ENCODE measurements at places on chromosomes 7 and 10.

- no peak for DNase-seq
Observed at GRCh38 chr7:87202705-87203104, 16.8 kb downstream of the TMEM243 start.

GRCh38 chr7:98360221-98361130, 40.4 kb downstream of the BAIAP2L1 start:
- peak; percentile 49 for DNase-seq

DNA sequence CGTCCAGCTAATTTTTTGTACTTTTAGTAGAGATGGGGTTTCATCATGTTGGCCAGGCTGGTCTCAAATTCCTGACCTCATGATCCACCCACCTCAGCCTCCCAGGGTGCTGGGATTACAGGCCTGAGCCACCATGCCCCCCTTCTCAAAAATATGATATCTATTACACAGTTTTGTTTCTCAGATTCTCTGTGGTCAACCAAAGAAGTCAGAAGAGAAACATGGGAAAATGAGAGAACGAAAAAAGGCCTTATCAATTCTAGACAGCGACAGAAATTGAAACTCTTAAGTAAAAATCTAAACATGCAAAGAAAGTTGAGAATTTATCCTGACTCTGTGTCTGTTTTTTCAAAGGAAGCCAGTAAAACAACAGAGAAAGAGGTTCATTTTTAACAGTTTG, 283.8 kb upstream of the PLXDC2 start:
- DNase-seq, result peak; percentile 16

- DNase-seq, result no peak
Observed at GRCh38 chr10:23324351-23324750, 20.2 kb downstream of the C10orf67 start.

DNA sequence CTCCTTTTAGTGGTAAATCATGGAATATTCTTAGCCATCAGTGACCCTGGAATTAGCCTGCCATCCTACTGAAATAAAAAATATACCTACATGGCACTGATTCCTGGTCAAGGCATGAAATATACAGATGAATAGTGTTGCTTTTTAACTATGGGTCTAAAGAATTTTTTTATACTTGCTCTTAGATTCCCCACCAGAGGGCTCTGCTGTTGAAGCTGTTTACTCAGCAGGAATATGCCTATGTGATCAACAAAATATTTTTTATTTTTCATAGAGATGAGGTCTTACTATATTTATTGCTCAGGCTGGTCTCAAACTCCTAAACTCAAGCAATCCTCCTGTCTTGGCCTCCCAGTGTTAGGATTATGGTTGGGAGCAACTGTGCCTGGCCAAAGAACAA, 13.5 kb downstream of the ZC3HC1 start:
- DNase-seq, result peak; percentile 42

DNA sequence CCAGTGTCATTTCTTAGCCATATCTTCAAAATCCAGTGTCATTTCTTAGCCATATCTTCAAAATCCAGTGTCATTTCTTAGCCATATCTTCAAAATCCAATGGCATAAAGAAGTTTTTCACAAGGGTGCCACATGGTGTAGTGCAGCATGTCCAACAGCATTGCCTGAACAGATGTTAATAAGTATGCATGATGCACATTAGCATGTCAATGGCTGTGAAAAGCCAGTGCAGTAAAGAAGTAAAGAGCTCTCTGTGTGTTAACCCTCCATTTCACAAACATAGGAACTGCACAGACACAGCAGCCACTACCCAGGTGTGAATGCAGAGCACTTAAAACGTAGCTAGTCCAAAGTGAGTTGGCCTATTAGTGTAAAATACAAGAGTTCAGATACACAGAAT, 89.8 kb downstream of the GNAI1 start:
- DNase-seq, result peak; percentile 19

- DNase-seq, result peak; percentile 72
Observed at GRCh38 chr7:131606346-131607290, 50.2 kb upstream of the PODXL start.

GRCh38 chr7:94284104-94284503, 110.6 kb upstream of the COL1A2 start:
- DNase-seq, result peak; percentile 13

- DNase-seq, result no peak
Observed at GRCh38 chr7:131568970-131569369, 12.5 kb upstream of the PODXL start.

DNA sequence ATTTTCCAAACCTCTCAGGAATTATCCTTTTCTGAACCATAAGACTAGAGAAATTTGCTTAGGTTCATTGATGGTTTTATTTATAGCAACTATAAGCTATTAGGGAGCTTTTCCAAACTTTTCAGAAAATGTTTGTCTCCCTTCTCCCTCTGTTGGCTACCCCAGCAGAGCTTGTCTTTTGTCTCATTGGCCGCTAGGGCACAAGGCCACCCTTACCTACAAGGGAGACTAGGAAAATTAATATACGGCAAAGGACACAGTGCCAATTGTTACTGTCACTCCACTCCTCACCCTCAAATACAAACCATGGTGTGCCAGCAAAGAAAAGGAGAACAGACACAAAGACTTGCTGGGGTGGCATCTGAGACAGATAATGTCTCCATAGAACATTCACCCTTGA, 471.4 kb downstream of the XPNPEP1 start:
- no peak for DNase-seq

DNA sequence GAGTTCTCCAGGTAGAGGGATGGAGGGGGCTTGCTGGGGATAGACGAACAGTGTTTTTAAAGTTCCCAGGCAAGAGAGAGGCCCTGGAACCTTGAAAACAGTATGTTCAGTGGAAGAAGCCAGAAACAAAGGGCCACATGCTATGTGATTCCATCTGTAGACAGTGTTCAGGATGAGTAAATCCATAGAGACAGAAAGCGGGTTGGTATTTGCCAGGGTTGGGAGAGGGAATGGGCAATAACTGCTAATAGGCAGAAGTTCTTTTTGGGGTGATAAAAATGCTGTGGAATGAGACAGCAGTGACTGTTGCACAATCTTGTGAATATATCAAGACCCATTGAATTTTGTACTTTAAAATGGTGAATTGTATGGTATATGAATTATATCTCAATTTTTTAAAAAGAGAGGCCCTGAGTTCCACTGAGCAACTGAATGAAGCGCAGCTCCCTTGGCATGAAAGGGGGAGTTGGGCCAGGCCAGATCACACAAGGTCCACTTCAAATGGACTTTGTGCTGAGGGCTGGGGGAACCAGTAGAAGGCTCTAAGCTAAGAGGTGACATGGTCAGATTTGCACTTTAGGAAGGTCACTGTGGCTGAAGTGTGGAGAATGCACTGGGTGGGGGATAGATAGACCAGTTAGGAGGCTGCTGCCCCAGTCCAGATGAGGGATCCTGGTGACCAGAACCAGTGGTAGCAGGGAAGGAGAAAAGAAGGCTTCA, 34.0 kb downstream of the LEP start:
- no peak for DNase-seq

DNA sequence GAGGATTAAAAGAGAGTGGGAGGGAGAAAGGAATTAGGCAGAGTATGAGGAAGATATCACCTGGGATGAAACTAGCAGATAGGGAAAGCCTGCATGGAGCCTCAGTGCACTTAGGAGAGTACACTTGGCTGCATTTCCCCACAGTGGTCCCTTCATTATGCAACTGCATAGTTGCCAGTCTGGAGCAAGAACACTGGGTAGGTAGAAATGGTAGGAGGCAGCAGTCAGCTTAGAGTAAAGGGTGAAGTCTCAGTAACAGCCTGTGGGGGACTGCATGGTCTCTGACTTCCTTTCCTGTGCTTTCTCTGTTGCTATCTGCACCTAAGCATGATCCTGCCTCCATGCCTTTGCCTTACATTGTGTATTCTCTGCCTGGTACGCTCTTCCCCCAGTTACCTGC, 14.0 kb upstream of the PCGF5 start:
- peak; percentile 35 for DNase-seq

GRCh38 chr10:127849921-127850320, 42.8 kb downstream of the CLRN3 start:
- DNase-seq, result no peak

DNA sequence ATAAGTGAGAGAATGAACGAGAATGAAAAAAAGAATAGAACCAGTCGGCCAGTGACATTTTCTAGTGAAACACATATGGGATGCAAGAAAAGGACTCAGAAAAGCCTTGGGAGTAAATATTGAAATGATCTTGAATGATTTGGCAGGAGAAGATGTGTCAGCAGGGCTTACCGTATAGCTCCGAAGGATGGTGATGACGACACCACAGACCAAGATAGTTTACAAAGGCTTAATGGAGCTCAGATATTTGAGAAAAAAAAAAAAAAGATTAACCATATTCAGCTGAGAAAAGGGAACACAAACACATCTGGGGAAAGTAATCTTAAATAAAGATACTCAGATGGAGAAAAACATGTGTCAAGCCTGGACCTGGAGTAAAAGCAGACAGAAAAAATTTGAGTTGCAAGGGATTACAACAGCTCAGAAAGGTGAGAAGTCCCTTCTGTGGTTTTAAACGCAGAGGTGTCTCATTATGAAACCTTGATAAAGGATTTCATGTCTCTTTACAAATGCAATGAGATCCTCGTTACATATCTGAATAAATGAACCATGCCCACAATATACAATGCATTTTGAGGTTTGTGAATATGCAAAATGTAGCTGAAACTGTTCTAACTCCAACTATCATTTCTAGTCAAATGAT, 36.0 kb downstream of the DNAJB9 start:
- DNase-seq, result no peak

DNA sequence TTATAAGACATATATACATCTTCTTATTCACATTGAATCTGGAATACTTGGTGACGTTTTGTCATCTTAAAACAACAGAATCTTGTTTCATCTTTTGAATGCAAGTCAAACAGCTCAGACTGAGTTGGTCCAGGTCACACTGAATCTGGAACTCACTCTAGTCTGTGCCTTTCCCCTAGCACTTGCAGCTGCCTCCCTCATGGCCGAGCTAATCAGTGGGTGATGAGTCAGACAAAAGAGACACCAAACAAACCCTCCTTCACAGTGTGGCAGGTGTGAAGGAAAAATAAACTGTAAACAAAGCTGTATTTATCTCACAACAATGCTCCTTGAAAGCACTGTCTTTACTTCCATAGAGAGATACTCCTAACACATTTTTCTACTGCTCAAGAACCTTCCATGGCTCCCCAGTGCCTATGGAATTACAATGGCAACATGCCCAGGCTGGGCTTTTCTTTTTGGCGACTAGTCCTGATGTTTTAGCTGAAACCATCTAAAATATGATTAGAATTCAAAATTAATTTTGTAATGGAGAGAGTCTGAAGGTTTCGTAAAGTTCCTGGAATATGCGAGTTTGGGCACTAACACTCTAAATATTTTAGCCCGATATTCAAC, 140.0 kb downstream of the ZNF365 start:
- DNase-seq, result no peak

- no peak for DNase-seq
Observed at GRCh38 chr7:4527988-4528636, 154.0 kb upstream of the FOXK1 start.
